ENCODE measurements at places on chromosomes 6 and 20.

DNA sequence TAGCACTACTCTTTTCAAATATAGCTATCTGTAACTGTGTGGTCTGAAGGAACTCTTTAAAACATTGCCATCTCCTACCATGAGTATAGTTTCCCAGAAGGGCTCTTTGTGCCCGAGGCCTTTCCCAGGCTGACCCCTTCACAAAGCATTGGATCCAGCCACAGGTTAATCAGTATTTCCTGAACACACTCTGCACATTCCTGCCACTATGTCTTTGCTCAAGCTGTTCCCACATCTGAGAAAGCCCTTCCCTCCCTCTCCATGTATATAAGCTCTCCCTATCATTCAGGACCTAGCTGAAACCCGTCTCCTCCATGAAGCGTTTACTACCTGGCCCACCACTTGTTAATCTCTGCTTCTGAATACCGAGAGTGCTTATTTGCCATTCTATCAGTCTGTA lies 47.8 kb upstream of the PKHD1 start:
- DNase-seq = no peak

DNA sequence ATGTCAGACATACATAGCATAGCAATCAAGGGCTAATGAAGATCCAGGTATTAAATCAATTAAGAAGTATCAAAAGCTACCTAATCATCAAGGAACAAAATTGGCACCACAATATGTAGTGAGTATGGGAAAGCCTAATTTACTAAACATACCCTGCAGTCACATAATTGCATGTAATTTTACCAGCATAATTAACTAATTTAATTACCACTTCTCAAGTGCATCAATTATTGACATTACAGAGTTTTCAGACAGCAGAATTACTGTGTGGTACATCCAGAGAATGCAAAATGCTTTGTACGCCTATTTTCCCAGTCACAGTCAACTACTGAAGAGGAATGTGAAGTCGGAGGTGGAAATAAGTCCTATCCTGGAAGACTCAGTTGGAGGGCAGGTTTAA lies 279.0 kb upstream of the ID4 start:
- no peak for DNase-seq

- no peak for DNase-seq
Observed at GRCh38 chr6:102355578-102355977, 962.1 kb downstream of the GRIK2 start.

- no peak for DNase-seq
Observed at GRCh38 chr6:121816361-121816760, 380.9 kb downstream of the GJA1 start.
